ENCODE measurements at places on chromosomes 3 and 15. TPM values are rescaled to one million over a fixed set of nuclear protein-coding genes. Genes with fewer than 3 reads are reported as not detected.

- H3K4me1 ChIP-seq = no peaks in the 10 kb centered on the region
- no peak overlapping the region for H3K4me3 ChIP-seq
- H3K27me3 ChIP-seq = peaks cover 6% of the 10 kb centered on the region
Measured at GRCh38 chr15:51312166-51313073, 26.0 kb downstream of the CYP19A1 start.

- no peak overlapping the region for H3K27ac ChIP-seq
- no peaks in the 10 kb centered on the region for H3K4me1 ChIP-seq
- no peak overlapping the region for H3K4me3 ChIP-seq
- DNase-seq = no peak
- H3K27me3 ChIP-seq = no peaks in the 10 kb centered on the region
- H3K36me3 ChIP-seq = no peaks in the 10 kb centered on the region
Measured at GRCh38 chr3:118782755-118783202, 251.9 kb downstream of the IGSF11 start.

DNA sequence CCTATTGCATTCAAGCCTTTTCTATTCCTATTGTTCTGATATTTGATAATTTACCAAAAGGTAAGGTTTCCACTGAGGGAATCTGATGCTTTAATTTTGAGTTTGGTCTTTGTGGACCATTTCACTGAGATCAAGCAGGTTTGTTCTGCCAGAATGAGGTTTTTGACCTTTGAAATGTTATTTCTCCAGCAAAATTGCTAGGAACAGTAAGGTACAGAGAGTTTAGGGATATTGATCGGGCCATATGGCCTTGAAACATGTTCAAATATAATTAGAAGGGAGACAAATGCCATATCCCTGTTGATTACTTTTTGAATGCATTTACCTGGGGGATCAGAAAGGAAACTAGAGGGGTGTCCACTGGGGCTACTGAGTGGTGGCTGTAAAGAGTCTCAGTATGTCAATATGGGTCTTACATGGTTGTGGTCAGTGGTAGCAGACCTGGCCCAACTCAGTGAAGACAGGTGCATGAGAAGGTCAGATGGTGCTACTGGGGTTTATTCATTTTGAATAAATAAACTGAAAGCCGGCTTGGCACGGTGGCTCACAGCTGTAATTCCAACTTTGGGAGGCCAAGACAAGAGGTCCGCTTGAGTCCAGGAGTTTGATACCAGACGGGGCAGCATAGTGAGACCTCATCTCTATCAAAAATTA lies 100.2 kb downstream of the SV2B start:
- H3K27me3 ChIP-seq = peaks cover 62% of the 10 kb centered on the region
- H3K27ac ChIP-seq = no peak overlapping the region
- no peak for DNase-seq
- no peaks in the 10 kb centered on the region for H3K4me1 ChIP-seq

DNA sequence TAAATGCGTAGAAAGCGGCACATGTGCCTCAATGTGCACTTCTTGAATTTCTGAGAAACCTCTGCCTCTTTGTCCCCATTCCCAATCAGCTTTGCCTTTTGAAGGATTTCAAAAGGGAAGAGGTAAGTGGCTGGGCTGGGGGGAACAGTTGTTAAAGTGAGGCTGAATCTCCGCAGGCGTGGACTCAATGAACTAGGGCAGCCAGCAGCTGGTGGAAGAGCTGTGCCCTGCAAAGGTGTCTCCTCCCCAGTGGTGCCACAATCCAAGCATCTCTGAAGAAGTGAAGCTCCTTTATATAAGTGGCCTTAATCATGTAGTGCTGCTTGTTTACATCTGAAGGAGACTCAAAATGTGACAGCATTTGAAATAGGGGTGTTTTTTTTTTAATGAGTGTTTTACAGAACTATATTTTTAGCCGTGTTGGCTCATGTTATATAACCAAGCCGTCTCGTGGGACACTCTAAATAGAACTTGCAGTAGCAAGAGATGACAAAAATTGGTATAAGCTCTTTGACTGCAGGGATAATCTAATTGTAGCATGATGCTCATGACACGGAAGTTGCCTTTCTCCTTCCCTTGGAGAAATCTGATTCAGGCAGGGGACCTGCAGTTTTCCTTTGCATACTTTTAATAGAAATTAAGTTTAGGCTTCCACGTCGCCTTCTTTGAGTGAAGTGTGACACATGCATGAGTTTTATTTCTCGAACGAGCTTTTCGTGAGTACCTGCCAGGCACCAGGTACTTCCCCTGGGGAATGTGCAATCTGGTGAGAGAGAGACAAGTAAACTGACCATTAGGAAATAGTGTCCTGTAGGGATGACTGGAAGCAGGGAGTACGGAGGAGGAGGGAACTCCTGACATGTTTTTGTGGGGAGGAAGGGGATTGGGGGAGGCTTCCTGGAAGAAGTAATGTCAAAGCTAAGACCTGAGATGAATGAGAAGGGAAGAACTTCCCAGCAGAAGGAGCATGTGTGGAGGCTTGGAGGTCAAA lies 179.7 kb upstream of the BHLHE40 start:
- no peak overlapping the region for H3K4me3 ChIP-seq
- no peaks in the 10 kb centered on the region for H3K27me3 ChIP-seq
- H3K27ac ChIP-seq = no peak overlapping the region
- no peaks in the 10 kb centered on the region for H3K36me3 ChIP-seq
- no peaks in the 10 kb centered on the region for H3K4me1 ChIP-seq
- no peak for DNase-seq

DNA sequence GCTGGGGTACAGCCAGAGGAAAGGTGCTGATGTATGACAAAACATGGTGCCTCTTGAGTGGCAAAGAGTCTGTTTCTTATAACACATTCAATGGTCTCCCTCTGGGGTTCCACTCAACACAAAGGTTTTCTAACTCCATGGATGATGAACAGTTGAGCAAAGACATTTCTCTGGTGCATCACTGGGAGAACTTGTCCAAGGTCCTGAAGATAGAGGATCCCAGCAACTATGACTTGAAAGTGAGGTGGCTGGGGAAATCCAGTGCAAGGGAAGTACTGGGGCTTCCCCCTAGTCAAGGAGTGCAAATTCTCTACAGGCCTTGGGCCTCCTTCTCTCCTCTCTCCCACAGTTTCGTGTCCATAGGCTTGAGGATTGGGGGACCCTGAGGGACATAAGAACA lies 431.1 kb downstream of the WDR72 start:
- no peak overlapping the region for H3K27ac ChIP-seq
- DNase-seq = no peak
- H3K4me3 ChIP-seq = no peak overlapping the region
- no peaks in the 10 kb centered on the region for H3K4me1 ChIP-seq

DNA sequence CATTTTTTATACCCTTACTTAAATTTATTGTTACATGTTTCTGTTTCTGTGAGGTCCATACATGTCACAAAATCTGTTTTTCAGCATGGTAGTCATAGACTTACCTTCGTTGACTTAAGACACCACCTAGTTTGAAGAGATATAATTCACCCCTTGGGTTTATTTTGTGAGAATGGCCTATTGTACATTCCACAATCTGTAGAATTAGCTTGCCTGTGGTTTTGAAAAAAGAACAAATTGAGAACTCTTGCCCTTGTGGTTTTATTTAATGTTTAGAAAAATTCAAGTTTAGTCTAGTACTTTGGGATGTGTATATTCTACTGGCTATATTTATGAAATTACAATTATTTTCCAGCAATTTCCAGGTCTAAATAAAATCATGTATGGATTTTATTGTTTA lies 31.6 kb downstream of the FILIP1L start:
- no peaks in the 10 kb centered on the region for H3K27me3 ChIP-seq
- DNase-seq = no peak
- H3K4me1 ChIP-seq = no peaks in the 10 kb centered on the region
- H3K4me3 ChIP-seq = no peak overlapping the region

GRCh38 chr15:23484870-23485269 lies 37.8 kb upstream of the GOLGA6L2 start:
- no peak overlapping the region for H3K4me3 ChIP-seq
- no peaks in the 10 kb centered on the region for H3K4me1 ChIP-seq
- no peak for DNase-seq
- H3K27me3 ChIP-seq = peaks cover 10% of the 10 kb centered on the region
- no peak overlapping the region for H3K27ac ChIP-seq

GRCh38 chr15:67902579-67903009 lies 62.7 kb upstream of the RNU6-1 start:
- DNase-seq = no peak
- H3K36me3 ChIP-seq = no peaks in the 10 kb centered on the region
- H3K4me3 ChIP-seq = no peak overlapping the region
- no peak overlapping the region for H3K27ac ChIP-seq

DNA sequence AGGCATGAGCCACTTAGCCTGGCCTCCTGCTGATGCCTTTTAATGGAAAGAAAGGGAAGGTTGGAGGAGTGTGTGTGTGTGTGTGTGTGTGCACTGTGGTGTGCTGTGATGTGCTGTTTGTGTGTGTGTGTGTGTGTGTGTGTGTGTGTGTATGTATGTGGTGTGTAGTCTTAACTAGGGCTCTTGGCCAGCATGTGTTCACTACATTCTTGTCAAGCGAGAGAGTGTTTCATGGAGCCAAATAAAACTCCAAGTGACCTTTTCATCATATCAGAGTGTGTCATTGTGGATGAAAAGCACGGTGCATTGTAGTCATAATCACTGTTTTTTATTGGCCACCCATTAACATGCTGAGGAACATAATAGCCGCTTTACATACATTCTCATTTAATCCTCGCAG lies 30.8 kb upstream of the BHLHE40 start:
- no peaks in the 10 kb centered on the region for H3K27me3 ChIP-seq
- no peak for DNase-seq
- H3K4me1 ChIP-seq = no peaks in the 10 kb centered on the region
- no peak overlapping the region for H3K27ac ChIP-seq
- no peaks in the 10 kb centered on the region for H3K36me3 ChIP-seq
- no peak overlapping the region for H3K4me3 ChIP-seq

GRCh38 chr15:70276401-70276800 lies 178.7 kb upstream of the TLE3 start:
- no peak overlapping the region for H3K27ac ChIP-seq
- DNase-seq = no peak
- H3K27me3 ChIP-seq = no peaks in the 10 kb centered on the region
- no peak overlapping the region for H3K4me3 ChIP-seq
- peaks cover 10% of the 10 kb centered on the region for H3K4me1 ChIP-seq
- no peaks in the 10 kb centered on the region for H3K36me3 ChIP-seq

GRCh38 chr3:31035681-31036080 lies 141.2 kb upstream of the GADL1 start:
- no peak overlapping the region for H3K4me3 ChIP-seq
- no peaks in the 10 kb centered on the region for H3K27me3 ChIP-seq
- H3K36me3 ChIP-seq = no peaks in the 10 kb centered on the region
- peaks cover 4% of the 10 kb centered on the region for H3K4me1 ChIP-seq

NRG4 gene
- total RNA-seq = 5.2 TPM

RARB gene
- 1.0 TPM for total RNA-seq

CHSY1 gene
- 10.7 TPM for total RNA-seq

ISL2 gene
- total RNA-seq = 0.24 TPM
